Naive thymus-derived CD8-positive, alpha-beta T cell (primary cell): ENCODE measurements at places on chromosomes 16 and 17.
A peak's percentile ranks its signal among the peaks of the same experiment; 100 is the strongest.

DNA sequence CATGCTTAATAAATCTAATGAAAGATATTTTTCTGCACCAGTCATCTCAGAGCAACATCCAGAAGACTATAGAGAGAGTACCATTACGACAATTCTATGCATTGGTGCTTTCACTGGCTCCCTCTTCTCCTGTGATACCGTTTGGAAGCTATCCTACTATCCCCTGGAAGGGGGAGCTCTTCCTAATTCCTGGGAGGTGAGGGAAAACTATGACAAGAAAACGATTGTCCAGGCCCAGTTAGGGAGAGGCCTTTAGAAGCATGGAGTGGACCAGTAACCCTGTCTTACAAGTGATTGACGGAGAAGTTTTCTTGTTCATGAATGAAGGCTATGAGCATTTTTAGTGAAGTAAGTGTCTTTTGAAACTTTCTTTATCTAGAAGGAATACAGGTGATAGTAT is 150.2 kb downstream of the TANC2 start:
- no peak for DNase-seq

DNA sequence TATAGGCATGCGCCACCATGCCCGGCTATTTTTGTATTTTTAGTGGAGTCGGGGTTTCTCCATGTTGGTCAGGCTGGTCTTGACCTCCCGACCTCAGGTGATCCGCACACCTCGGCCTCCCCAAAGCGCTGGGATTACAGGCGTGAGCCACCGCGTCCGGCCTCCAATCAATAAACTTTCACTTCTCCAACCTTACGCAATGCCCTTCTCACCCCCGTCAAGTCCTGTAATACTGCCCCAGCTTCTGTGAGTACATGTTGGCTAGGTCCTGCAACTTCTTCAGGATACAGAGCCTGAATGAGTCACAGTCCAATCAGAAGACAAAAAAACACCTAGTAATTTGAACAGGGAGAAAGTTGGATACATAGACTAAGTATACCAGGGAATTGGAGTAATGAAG is 47.1 kb upstream of the PHOSPHO1 start:
- DNase-seq: no peak

- no peak for DNase-seq
Measured at GRCh38 chr16:88378401-88378800, 4.4 kb upstream of the ZNF469 start.

- no peak for DNase-seq
Measured at GRCh38 chr17:9334536-9335446, 240.8 kb downstream of the STX8 start.

GRCh38 chr16:57807968-57808528 is 5.8 kb upstream of the KIFC3 start:
- DNase-seq: peak; percentile 45

- DNase-seq: no peak
Measured at GRCh38 chr17:57537524-57538410, 207.3 kb downstream of the CCDC182 start.

- no peak for DNase-seq
Measured at GRCh38 chr16:8886593-8887430, 4.7 kb downstream of the LITAFD start.

GRCh38 chr17:35849469-35850348 is 19.0 kb downstream of the HEATR9 start:
- DNase-seq: no peak

DNA sequence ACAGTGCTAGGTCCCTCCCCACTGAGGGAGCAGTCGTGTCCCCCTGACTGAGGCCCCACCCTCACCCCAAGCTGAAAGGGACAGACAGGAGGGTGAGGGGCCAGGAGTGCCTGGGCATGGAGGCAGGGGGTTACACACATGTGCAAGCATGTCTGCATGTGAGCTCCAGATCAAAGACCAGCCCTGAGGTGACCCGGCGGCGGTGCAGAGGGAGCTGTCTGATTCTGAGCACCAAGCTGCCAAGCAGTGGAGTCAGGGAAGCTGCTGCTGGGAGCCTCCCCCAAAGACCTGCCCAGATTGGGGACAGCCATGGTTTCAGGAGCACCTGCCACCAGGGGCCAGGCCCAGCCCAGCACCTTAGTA is 5.5 kb downstream of the DLX3 start:
- DNase-seq: no peak

GRCh38 chr16:84672276-84673202 is 24.2 kb downstream of the KLHL36 start:
- peak; percentile 72 for DNase-seq

- DNase-seq: no peak
Measured at GRCh38 chr17:41891135-41892020, 26.2 kb upstream of the KLHL11 start.

GRCh38 chr17:61460796-61461585 is 8.8 kb downstream of the TBX4 start:
- DNase-seq: peak; percentile 3

GRCh38 chr16:73046202-73046848 is 1.6 kb downstream of the ZFHX3 start:
- no peak for DNase-seq

GRCh38 chr17:10698096-10698818 is 863 bp downstream of the ADPRM start:
- DNase-seq: no peak

- DNase-seq: no peak
Measured at GRCh38 chr17:42750739-42751344, 6.0 kb upstream of the EZH1 start.

- no peak for DNase-seq
Measured at GRCh38 chr17:32161029-32161428, 18.7 kb downstream of the RHOT1 start.
